ENCODE measurements at places on chromosomes 1 and 21. TPM values are rescaled to one million over a fixed set of nuclear protein-coding genes. Genes with fewer than 3 reads are reported as not detected.

The LGR6 gene
- 0.29 TPM for total RNA-seq

The PARS2 gene
- 6.1 TPM for total RNA-seq

GRCh38 chr1:923131-923990 lies at the start of gene SAMD11:
SAMD11 (plus strand) TSS chr1:923923; CDS start chr1:924432, 509 bp downstream.
- DNase-seq = peak; percentile 73

- no peak for DNase-seq
Observed at GRCh38 chr1:36419140-36419539, 21.4 kb upstream of the LSM10 start.

DNA sequence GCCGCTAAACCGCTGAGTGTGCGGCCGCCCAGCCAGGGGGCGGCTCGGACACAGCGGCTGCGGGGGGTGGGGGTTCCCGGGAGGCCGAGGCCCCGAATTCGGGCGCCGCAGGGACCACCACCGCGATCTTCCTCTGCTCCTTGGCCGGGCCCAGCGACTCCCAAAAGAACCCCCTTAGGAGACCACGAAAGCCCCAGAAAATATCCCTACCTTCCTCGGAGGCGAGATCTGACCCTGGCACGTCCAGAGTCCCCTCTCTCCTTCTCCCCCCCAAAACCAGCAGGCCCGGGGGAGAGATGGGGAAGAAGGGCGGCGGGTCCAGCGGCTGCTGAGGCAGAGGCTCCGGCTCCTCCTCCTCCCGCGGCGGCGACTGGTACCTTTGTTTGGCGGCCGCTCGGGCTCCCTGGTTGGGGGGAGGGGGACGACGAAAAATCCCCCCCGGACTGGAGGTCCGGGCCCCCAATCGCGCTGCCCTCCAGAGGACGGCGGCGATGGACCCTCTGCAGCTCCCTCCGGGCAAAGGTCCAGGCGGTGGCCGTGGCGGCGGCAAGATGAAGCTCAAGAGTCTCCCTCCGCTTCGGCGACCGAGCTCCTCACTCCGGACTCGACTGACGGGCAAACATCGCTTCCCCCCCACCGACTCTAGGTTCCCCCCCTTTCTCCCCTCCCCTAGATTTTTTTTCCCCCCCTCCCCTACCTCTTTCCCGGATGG lies at the start of gene ARID4B:
ARID4B (minus strand) TSS at position 621 of the 712 bp plus-strand sequence. CDS start 1,260 bp downstream, outside the sequence.
- peak; percentile 6 for DNase-seq

DNA sequence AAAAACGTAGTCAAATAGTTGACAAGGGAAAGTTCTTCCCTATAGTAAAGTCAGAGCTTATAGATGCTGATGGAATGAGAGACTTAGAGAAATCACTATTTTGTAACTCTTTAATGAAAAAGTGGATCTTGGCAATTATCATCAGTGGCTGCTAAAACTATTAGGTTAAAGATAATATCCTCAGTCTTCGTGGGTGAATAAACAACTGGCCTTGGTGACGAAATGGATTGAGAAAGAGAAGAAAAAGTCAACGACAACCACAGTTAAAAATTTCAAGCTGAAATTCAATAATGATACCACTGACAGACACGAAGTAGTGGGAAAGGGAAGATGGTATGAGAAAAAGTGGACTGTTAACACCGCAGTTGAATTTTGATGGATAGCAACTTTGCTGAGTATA lies 90.0 kb upstream of the GNG4 start:
- no peak for DNase-seq

GRCh38 chr1:159211331-159212136 lies 6.9 kb downstream of the ACKR1 start:
- DNase-seq = peak; percentile 21

DNA sequence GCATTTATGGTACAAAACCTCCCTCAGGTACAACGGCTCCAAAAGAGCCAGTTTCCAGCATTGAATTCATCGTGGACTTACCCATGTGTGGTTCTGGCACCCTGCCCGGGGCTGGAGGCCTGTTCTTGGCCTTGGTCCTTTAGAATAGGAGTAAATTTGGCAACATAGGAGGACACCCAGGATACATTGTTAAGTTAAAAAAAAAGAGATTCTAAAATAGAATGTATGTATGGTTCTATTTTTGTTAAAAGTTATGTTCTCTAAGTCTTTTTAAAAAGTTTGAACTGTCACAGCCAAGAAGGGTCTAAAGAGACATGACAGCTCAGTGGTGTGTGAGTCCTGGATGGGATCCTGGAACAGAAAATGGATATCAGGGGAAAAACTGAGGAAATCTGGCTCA lies 25.9 kb downstream of the EPHX1 start:
- no peak for DNase-seq

GRCh38 chr1:54601730-54602129 lies 21.6 kb downstream of the FAM151A start:
- no peak for DNase-seq

- DNase-seq = no peak
Observed at GRCh38 chr21:41234569-41234968, 66.6 kb downstream of the BACE2 start.

DNA sequence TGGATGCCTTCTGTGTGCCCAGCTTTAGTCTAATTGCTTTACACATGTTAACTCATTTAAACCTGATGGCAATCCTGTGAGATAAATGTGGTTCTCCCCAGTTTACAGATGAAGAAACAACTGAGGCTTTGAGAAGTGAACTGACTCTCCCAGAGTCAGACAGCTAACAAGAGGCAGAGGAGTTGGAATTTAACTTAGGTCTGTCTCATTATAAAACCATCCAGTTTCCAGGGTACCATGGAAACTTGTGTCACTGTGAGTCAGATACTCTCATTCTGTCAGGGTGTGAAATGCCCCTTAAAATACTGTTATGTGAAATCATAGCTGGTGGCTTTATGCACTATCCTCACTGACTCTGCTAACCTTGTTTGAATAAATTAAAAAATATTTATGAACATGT lies 206.6 kb downstream of the PBX1 start:
- DNase-seq = no peak

Data from H4 (cell line).